Stimulated activated CD8-positive, alpha-beta memory T cell treated with anti-CD3 and anti-CD28 coated beads, Interleukin-7, amount 100 ng/mL, for 48 hours (primary cell): ENCODE measurements at places on chromosomes 6 and 20.

DNA sequence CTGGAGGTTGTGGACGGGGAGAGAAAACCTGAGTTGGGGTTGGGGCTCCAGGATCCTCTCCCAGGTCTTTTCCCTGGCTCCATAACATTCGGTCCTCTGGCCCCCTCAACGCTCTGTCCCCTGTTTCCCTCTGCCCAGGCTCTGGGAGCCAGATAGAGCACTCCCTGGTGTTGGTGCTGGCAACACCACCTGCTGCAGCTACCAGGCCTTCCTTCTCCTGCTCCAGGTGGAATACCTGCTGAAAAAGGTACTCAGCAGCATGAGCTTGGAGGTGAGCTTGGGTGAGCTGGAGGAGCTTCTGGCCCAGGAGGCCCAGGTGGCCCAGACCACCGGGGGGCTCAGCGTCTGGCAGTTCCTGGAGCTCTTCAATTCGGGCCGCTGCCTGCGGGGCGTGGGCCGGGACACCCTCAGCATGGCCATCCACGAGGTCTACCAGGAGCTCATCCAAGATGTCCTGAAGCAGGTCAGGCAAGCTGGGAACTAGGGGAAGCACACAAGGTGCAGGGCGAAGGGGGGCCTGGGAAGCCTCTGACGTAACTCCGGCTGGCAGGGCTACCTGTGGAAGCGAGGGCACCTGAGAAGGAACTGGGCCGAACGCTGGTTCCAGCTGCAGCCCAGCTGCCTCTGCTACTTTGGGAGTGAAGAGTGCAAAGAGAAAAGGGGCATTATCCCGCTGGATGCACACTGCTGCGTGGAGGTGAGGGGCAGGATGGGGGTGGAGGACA lies 14.6 kb downstream of the DEF6 start:
- DNase-seq: no peak

DNA sequence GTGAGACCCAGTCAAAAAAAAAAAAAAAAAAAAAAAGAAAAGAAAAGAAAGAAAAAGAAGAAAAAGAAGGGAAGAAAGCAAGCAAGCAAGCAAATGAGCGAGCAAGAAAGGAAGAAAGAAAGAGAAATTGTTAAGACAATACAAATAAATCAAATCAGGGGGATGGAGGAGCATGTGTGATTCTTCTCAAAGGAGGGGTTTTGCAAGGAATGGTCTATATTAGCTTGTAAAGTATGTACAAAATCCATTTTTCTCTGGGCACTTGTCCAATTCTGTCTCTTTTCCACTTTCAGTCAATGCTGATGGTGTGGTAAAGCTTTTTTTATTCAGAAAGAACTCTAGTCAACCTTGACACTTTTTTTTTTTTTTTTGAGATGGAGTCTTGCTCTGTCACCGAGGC lies 133.7 kb upstream of the TNFAIP3 start:
- DNase-seq: no peak

DNA sequence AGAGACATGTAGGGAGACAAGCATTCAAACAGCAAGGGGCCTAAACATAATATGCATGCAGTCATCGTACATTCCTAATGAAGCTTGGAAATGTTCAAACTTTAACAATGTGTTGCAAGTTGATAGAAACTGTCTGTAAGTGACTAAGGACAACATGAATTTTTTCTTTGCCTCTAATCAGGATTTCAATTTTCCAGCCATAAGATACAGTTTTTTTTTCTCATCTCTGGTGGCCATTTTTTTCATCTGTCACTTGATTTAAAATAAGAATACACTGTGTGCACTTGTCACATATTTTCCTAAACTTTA lies 22.2 kb upstream of the MTRF1L start:
- no peak for DNase-seq

- DNase-seq: peak; percentile 34
These were observed 82.2 kb downstream of the MYO6 start for GRCh38 chr6:75830959-75831885.

GRCh38 chr6:4809999-4810918 lies 34.1 kb downstream of the CDYL start:
- no peak for DNase-seq

DNA sequence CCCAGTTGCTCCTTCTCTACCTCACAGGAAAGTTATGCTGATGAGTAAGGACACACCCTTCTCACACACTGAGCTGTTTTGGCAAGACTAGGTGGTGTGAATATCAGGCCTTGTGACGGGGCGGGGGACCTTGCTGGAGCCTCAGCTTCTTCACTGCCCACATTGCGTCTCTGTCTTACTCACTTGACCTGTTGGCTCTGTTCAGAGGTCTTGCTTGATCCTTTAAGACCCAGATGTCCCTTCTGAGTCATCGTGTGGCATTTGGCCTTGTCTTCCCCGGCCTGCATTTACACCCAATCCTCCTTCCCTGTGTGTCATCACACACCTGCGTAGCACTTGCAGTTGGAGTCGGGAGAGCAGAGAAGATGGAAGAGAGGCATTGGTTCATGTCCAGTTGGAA lies 8.3 kb upstream of the PRND start:
- DNase-seq: no peak

DNA sequence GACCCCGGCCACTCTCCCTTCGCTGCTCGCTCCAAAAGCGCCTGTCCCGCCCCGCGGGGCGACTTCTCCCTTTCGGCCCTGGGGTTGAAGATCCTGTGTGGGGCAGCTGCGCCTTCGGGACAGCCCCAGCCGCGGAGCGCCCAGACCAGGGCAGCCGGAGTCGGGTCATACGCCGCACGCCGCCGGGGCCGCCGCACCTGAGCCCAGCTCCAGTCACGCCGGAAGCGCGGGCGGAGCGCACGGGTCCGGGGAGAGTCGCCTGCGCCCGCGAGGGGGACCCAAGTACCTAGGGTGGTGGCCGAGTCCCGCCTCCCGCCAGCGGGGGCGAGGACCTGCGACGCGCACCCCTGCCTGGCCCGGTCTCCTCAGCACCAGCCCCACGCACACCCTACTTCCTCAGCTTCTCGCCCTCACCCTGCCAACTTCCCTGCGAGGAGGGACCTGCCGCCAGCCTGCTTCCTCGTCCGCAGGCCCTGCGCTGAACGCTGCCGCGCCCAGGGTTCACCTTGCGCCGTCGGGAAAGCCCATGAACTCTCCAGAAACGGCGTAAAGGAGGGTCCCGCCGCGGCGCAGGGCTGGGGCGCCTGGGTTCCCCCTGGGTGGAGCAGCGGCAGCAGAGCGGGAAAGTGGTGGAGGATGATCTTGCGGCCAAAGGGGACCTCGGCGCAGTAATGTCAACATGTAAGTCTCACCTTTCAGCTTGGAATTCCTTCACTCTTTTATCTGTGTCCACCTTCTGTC lies at the start of gene ADGRG6:
Gene ADGRG6, plus strand, starts transcription at position 357 of the 741 bp plus-strand sequence. Its CDS starts 323 bp downstream, at position 680.
- peak; percentile 25 for DNase-seq

GRCh38 chr20:57459278-57459677 lies 65.7 kb downstream of the CTCFL start:
- no peak for DNase-seq

DNA sequence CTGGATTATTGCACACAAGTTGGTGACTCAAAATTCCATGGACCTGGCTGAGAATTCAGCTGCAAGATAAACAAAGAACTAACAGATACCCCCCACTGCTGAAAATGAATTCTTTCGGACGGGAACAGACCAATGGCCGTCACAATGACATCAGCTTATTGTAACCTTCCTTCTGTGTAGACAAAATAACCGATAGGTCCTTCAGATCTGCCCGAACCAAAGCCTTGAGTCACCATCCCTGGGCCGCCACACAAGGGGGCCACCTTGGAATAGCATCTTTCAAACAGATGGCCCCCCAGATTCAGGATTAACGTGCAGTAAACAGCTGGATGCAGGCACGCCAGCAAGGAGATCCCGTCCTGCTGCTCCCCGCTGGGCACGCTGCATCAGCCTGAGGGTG lies 214.0 kb upstream of the EXOC2 start:
- no peak for DNase-seq

- DNase-seq: no peak
These were observed 8.8 kb downstream of the TBPL1 start for GRCh38 chr6:133961831-133962230.

DNA sequence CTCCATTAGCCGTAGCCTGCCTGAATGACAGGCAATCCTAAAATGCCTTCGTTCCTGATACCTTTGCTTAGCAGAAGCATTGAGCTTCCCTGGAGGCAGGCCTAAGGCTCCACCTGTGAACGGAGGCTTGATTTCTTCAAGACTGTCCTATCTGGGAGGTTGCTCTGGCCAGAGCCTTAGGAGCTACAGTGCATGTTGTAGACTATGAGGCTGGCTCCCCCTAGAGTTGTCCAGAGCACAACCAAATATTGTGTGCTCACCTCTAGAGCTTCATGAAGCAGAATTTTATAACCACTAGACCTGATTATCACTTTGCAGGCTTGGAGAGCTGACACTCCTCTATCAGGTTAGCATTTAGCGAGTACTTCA lies 217.8 kb downstream of the MAFB start:
- no peak for DNase-seq

DNA sequence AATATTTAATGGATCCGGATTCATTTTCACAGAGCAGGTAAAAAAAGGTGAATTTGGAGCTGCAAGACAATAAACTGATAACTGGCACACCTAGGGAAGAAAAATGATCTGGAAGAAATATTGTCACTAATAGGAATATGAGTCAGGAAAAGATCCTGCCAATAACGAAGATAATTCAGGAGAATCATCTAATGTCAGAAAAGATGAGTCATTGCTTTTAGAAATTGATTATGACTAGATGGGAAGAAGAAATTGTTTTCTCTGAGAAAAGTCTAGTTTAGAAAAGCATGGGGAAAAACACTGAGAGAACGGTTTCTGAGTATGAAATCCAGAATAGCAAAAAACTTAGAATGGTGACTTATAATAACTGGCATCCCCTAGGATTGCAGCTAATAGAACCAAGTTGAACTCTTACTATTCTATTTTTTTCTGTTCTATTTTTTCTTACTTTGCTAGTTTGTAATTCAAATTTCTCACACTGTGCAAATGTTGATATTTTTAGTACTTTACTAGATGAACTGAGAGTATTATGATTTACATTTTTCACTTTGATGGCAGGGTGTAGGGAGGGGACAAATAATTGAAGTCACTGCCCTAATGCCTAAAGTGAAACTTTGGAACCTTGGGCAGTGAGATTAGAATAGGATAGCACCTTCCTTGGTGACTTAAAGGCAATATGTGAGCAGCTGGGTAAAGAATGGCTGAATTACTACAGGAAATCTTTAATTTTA lies 38.2 kb upstream of the SUPT3H start:
- no peak for DNase-seq

DNA sequence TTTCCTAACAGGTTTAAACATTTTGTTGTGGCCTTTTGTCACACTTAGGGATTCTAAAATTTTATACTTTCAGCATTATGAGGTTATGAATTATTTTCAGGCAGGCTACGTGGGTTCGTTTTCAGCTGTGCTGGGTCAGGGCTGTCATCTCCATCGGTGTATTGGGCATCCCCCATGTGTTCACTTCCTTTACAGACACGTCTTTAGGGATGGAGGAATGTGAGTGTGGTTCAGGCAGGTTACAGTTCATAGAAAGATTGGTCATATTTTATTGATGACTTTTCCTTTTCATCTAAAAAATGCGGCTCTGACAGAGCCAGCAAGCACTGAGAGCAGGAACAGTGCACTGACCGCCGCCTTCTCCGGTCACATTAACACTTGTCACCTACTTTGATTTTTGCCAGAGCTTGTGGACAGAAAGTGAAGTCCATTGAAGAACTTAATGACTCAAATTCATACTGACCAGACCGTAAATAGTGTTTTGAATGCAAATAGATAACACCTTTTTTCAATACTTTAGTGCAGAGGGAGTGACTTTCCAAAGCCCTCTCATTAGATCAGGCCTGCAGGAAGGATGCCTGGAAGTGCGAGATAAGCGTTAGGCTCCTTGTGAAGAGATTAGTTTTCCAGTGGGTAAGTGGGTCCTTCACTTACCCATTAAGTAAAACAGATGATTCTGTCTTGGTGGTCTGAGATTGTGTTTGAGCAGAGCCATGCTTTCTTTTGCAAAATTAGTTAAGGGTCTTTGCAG lies 113.1 kb downstream of the TIAM2 start:
- no peak for DNase-seq

DNA sequence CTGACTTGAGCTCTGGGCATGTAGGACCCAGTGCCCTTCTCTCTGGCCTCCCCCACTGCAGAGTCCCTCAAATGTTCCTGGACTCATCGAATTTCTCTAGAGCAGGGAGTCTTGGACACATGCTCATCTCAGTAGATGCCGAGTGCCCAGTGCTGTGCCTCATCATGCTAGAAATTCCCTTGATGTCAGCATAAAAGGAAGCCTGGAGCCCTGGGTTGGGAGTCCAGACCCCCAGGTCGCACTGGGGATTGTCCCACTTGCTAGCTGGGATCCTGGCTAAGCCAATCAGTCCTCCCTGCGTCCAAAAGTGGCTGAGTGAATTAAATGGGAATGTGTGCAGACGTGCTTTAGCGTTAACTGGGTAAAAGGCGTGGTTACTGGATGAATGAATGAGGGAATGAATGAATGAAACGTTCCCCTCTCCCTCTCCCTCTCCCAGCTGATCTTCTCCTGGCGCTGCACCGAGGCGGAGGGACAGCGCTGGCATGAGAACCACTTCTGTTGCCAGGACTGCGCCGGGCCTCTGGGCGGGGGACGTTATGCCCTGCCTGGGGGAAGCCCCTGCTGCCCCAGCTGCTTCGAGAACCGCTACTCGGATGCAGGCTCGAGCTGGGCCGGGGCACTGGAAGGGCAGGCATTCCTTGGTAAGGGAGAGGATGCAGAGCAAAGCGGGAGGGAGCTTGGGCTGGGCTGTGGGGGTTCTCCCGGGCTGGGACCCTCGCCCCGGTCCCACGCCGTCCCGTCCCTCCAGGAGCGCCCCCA lies 1.6 kb upstream of the TOMM6 start:
- no peak for DNase-seq

DNA sequence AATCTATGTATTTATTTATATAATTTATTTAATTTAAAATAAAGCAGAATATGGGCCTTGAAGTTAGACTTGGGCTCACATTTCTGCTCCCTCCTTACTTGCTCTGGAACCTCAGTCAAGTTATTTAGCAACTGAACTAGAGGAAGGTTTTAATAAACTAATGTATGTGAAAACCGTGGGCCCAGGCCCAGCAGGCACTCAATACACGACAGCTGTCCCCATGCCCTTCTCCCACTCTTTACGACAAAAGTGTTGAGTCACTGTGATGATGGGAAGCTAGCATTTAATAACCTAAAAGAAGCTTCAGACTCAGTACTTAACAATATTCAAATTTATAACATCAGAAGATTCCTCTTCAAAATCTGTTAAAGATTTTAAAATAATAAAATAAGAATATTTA lies 46.7 kb downstream of the SERAC1 start:
- DNase-seq: no peak
